ENCODE measurements at places on chromosomes 1 and 21.

- no peaks in the 10 kb centered on the region for H3K4me1 ChIP-seq
- H3K27ac ChIP-seq, result no peak overlapping the region
- no peak for DNase-seq
- no peak overlapping the region for H3K4me3 ChIP-seq
- no peaks in the 10 kb centered on the region for H3K27me3 ChIP-seq
- H3K36me3 ChIP-seq, result no peaks in the 10 kb centered on the region
These were observed 137.1 kb downstream of the ACTL8 start for GRCh38 chr1:17892225-17892624.

DNA sequence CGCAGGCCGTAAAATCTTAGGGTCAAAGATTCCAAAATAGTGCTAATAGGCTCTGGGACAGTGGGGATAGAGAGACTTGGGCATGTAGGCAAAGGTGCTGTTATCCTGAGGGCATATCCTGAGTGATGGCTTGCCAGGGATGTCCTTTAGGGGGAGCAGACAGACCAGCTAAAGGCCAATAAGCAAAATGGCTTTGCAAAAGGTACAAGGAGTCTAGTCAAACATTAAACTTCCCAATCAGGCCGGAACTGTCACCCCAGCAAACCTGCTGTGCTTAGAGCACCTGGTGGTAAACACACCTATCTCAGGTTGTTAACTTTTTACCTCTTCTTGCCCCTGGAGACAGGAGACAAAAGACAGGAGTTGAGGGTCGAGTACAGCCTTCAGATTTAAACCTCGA, 49.1 kb downstream of the TRABD2B start:
- H3K27me3 ChIP-seq, result peaks cover 3% of the 10 kb centered on the region
- no peaks in the 10 kb centered on the region for H3K4me1 ChIP-seq
- no peaks in the 10 kb centered on the region for H3K36me3 ChIP-seq

- H3K36me3 ChIP-seq, result no peaks in the 10 kb centered on the region
- H3K4me3 ChIP-seq, result no peak overlapping the region
- no peaks in the 10 kb centered on the region for H3K27me3 ChIP-seq
- no peak for DNase-seq
These were observed 171.4 kb downstream of the KIF26B start for GRCh38 chr1:245325922-245326795.

DNA sequence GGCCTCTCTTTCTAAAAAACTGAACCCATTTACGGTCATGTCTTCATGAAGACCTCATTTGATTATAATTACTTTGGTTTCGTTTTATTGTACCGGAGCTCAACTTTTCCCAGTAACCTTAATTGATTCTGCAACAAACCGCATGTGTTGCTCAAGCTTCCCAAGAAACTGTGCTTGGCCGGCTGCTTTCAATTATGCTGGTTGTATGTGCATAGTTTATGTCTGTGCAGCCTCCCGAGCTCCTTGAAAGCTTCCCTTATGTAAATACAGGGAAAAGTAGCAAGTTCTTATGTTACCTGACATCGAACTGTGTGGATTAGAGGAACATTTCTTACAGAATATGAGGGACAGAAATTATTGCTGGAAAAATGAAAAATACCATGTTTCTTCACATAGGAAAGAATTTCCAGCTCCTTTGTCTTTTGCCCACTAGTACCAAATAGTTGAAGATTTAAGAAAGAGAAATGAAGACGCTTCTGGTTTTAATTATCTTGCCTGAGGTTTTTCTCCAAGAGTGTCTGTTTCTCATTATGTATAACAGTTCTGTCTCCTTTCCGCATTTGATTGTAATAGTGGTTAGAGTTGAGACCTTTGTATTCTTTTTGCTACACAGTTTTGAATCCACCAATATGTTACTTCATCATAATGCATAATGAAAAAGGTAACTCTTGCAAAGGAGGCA, 2.1 kb downstream of the VCAM1 start:
- H3K27ac ChIP-seq, result no peak overlapping the region
- no peaks in the 10 kb centered on the region for H3K27me3 ChIP-seq
- H3K36me3 ChIP-seq, result no peaks in the 10 kb centered on the region
- H3K4me1 ChIP-seq, result peaks cover 4% of the 10 kb centered on the region
- DNase-seq, result no peak
- H3K4me3 ChIP-seq, result no peak overlapping the region

GRCh38 chr1:230591678-230592077, 50.6 kb upstream of the COG2 start:
- no peak for DNase-seq
- H3K4me1 ChIP-seq, result no peaks in the 10 kb centered on the region
- no peak overlapping the region for H3K4me3 ChIP-seq
- H3K27me3 ChIP-seq, result no peaks in the 10 kb centered on the region
- H3K36me3 ChIP-seq, result no peaks in the 10 kb centered on the region

GRCh38 chr1:37073152-37073853, 39.0 kb upstream of the GRIK3 start:
- H3K27me3 ChIP-seq, result peaks cover 2% of the 10 kb centered on the region
- H3K36me3 ChIP-seq, result no peaks in the 10 kb centered on the region
- DNase-seq, result no peak
- H3K4me1 ChIP-seq, result peaks cover 3% of the 10 kb centered on the region

GRCh38 chr21:42505090-42505726, 8.4 kb upstream of the SLC37A1 start:
- H3K27me3 ChIP-seq, result no peaks in the 10 kb centered on the region
- no peaks in the 10 kb centered on the region for H3K36me3 ChIP-seq
- no peaks in the 10 kb centered on the region for H3K4me1 ChIP-seq
- no peak overlapping the region for H3K4me3 ChIP-seq
- H3K27ac ChIP-seq, result no peak overlapping the region
- DNase-seq, result no peak

GRCh38 chr21:35643176-35643575, 417.1 kb downstream of the SETD4 start:
- H3K4me1 ChIP-seq, result no peaks in the 10 kb centered on the region
- H3K36me3 ChIP-seq, result no peaks in the 10 kb centered on the region
- H3K27ac ChIP-seq, result no peak overlapping the region
- no peak for DNase-seq
